IPS DF 6.9 (cell line): ENCODE measurements at places on chromosomes 6 and 20.

GRCh38 chr6:470901-471448 is 79.4 kb downstream of the IRF4 start:
- DNase-seq = no peak

GRCh38 chr6:143652841-143653331 is 24.9 kb upstream of the PHACTR2 start:
- DNase-seq = no peak

DNA sequence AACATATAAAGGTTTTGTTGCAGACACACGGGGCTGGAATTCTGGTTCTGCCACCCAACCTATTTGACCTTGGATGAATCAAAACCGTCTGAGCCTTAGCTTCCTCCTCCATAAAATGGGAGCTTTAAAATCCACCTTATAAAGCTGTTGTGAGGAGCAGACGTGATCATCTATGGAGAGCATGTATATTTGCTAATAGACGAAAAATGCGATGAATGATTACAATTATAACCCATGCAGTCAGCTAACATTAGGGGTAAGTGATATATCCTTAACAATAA is 586 bp upstream of the NUP153 start:
- no peak for DNase-seq

DNA sequence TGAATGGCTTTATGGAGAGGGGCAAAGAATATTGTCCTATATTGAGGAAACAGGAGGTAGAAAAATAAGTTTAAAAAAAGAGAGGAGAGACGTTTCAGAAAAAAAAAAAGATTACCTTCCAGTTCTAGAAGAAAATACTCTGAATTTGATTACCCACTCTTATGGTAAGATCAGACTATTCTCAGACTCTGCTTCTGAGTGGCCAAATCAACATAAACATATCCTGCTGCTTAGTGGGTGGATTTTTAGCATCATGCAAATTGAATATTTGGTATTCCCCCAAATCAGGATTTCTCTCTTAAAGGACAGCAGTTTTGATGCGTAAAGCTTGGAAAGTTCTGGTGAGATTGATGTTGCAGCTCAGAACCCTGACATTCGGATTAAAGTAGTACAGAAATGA is 946.6 kb downstream of the TFAP2A start:
- no peak for DNase-seq

DNA sequence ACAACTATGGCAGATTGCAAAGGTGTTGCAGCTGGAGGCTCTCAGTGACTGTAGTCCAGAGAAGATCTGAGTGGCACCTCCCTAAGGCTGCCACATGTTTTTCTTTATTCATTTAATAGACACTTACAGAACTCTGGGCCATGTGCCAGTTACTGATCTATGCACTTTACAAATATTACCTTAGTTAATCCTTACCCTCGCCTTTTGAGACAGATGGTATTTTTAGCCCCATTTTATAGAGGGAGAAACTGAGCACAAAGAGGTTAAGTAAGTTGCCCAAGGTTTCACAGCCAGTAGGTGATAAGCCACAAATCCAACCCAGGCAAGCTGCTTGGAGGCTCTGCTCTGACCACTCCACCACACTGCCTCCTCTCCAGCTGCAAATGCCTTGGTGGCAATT is 6.5 kb upstream of the SCRT2 start:
- no peak for DNase-seq

- DNase-seq = no peak
These were observed 168.1 kb upstream of the HDDC2 start for GRCh38 chr6:125469915-125470314.

DNA sequence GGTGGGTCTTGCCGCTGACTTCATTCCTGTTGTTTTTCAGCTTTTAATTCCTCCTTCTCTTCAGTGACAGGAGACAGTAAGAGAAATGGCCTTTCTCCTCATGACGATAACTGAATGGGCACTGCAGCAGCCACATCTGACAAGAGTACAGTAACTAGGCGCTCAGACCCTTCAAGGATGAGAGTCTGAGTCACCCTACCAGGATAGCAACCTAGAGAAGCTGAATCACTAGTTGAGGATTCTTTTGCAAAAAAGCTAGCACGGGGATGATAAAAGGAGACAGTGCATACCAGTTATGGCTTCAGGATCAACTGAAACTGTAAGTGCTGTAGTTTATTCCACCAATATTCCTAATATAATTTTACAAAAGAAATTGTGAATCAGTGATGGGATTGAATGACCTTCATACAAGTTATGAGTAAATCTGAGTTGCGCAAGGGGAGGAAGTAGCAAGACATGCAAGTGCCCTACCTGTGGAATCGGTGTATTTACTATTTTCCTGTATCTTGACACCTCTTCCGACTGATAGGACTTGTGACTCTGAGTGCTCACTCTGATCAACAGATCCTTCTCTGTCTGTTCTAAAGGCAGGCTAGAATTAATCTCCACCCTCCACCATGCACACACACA is 161.8 kb upstream of the GRIK2 start:
- DNase-seq = no peak

DNA sequence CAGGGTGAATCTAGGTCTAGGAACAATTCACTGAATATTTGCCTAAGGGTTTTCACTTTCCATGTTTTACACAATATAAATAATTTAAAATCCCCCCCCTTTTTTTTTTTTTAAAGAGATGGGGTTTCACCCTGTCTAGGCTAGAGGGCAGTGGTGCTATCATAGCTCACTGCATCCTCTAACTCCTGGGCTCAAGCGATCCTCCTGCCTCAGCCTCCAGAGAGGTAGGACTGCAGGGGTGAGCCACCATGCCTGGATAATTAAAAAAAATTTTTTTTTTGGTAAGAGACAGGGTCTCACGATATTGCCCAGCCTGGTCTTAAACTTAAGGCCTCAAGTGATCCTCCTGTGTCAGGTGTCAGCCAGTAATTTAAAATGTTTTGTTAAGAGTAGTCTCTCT is 17.8 kb downstream of the QKI start:
- DNase-seq = no peak

GRCh38 chr6:100186552-100186951 is 192.5 kb upstream of the MCHR2 start:
- no peak for DNase-seq

GRCh38 chr6:156779206-156780094 is 2.3 kb downstream of the ARID1B start:
- DNase-seq = no peak

DNA sequence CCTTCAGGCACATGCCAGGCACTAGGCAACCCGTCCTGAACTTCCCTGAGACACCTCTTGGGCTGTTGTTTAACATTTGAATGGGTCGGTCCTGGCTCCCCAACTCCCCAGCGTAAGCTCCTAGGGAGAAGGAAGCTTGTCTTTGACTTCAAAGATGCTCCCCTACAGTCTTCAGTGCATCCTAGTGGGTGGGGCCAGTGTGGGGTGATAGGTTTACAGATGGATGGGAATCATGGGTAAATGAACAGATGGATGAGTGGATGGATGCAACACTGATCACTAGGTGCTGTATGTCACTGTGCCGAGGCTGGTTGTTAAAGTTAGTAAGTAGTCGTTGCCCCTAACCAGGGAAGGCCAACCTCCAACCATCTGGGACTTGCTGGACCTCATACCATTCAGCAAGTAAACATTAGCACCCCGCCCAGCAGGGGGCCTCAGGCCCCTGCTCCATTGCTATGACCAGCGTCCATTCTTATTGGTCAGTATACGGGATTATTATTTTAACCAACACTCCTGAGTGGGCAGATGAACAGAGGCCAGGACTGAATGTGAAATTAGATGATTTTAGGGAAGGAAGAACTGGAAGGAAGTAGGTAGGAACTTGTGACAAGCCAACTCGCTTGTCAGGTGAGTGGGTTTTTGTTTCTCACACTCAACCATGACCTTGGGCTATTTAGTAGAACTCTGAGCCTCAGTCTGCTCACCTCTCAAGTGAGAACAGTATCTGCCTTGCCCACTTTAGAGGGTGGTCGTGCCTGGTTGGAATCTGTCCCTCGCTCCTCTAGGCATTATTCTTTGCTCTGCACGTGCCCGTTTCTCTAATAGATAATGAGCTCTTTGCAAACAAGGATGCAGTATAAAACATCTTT is 82.9 kb upstream of the FOXP4 start:
- DNase-seq = no peak

GRCh38 chr6:93992976-93993375 is 573.6 kb upstream of the EPHA7 start:
- no peak for DNase-seq

DNA sequence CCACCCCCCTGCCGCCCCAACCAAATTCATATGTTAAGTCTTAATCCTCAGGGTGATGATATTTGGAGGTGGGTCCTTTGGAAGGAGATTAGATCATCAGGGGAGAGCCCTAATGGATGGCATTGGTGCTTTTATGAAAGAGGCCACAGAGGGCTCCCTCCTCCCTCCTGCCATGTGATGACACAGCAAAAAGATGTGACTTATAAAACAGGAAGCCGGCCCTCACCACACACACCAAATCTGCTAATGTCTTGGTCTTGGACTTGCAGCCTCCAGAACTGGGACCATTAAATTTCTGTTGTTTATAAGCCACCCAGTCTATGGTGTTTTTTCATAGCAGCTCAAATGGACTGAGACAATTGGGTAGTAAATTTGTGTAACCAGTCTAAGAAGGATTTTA is 176.3 kb downstream of the ADGRG6 start:
- no peak for DNase-seq

- no peak for DNase-seq
These were observed 83.7 kb downstream of the FILIP1 start for GRCh38 chr6:75409928-75410327.

- no peak for DNase-seq
These were observed 139.2 kb downstream of the AHI1 start for GRCh38 chr6:135358251-135358821.

DNA sequence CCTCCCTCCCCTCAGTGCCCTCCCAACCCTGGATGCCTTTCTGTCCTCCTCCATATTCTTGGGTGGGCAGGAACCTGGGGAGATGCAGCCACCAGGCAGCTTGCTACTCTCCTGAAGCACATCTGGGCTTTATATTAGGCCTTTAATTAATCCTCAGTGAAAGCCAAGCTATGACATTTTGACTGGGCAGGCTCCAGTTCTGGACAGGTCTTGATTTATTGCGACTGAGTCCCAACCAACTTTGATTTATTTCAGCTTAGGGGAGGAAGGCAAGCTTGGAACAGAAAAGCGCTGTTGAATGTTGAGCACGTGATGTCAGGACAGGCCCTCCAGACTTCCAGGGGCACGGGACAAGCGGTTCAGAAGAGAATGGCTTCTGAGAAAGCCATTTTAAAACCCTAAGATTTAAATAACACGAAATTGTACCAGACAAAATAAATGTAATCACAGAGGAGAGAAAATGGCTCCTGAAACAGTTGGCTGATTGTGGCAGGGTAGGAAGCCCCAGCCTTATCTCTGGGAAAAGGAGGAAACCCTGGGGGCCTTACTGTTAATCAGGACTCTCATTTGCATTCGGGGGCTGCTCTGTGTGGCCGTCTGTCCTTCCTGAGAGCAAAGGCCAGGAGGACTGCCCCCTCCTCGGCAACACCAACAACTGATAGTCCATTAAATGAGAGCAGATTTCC is 294.2 kb downstream of the FOXC1 start:
- no peak for DNase-seq

DNA sequence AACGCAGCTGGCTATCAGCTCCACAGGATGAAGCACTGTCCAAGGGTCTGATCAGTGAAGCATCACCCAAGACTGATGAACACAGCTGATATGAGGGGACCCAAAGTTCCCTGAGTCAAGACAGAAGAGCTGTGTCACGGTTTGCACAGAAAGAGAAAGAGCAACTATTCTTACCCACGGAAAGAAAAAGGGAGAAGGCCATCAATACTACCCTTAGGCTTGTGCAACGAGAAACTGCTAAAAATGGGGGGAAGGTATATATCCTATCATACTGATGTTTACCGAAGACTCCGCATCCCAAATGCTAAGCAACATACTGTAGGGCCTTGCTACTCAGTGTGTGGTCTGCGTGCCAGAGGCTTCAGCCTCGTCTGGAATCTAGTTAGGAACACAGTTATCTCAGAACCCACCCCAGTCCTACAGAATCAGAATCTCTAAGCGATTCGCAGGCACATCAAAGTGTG is 665 bp downstream of the FASTKD5 start:
- DNase-seq = no peak

- no peak for DNase-seq
These were observed 215.8 kb downstream of the UTRN start for GRCh38 chr6:144500892-144501291.

DNA sequence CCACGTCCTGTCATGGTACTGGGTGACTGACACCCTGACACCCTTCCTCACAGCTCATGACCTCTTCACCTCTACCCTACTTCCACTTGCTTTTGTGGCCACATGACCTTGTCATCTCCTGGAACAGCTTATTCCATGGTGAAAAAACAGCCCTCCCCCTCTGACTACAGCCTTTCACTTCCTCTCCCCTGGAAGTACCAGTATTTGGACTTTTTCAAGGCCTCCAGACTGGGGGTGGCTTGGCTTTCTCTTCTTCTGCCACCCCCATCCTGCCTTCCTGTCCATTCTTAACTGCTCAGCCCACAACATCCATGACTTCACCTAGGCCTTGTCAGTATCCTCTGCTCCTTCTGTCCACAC is 168.4 kb downstream of the CARMIL1 start:
- DNase-seq = no peak

GRCh38 chr6:8481727-8482126 is 46.4 kb upstream of the SLC35B3 start:
- peak; percentile 29 for DNase-seq

DNA sequence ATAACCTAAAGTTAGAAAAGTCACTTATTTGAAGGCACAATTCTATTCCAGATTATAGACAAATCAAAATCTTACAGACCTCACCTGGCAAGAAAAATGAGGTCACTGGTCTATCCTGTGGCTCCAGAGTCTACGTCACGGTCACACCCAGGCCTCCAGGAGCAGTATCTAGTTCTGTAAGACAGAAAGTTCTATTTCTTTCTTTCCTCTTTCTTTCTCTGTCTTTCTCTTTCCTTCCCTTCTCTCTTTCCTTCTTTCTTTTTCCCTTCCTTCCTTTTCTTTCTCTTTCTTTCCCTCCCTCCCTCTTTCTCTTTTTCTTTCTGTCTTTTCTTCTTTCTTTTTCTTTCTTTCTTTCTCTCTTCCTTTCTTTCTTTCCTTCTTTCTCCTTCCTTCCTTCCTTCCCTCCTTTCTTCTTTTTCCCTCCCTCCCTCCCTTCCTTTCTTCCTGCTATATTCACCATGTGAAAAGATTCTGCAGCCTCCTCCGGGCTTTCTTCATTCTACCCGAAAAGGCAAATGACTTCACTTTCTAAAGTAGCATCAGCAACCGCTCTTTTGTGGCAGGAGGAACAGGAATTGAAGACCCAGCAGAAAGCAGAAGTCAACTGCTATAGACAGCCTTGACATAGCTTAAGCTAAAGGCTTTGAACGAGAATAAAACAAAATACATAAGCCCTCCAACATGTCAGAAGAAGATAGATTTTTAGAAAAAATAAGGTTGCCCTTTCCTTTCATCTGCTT is 83.9 kb upstream of the SIRPG start:
- DNase-seq = no peak

DNA sequence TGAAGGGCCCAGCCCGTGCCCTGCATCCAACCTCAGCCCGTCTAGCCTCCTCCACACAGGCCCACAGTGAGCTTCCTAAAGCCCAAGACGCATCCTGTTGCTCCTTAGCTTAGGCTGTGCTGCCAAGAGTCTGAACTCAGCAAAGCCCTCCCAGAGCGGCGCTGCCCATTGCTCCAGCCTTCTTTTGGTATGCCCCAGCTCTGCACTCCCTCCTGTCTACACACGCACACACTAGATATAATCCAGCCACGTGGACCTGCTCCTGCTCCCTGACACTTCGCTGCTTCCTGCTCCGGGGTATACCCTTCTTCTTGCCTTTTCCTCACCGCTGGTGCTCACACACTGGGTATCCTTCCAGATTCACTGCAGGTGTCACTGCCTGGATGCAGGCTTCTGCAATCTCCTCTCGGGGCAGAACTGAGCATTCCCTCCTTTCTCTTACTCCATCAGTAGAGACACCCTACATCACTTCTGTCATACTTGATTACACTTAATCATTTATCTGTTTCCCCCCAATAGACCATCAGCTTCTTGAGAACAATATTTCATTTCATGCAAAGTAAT is 23.8 kb downstream of the GABRR2 start:
- no peak for DNase-seq
